ENCODE measurements at places on chromosomes 7 and 10. TPM values are rescaled to one million over a fixed set of nuclear protein-coding genes. Genes with fewer than 3 reads are reported as not detected.

The COBL gene
- total RNA-seq = 0.26 TPM

The HYAL4 gene
- not detected for total RNA-seq

The IL6 gene
- total RNA-seq = 22.1 TPM

The FFAR4 gene
- total RNA-seq = not detected

The METTL27 gene
- 4.9 TPM for total RNA-seq

The PDE1C gene
- total RNA-seq = 27.6 TPM

The DEPP1 gene
- total RNA-seq = 97.3 TPM

The CYP2C8 gene
- total RNA-seq = 0.17 TPM

The ADARB2 gene
- not detected for total RNA-seq

The UBE3C gene
- 91.0 TPM for total RNA-seq

The CCDC3 gene
- 0.26 TPM for total RNA-seq
